ENCODE measurements at places on chromosomes 2 and 18.

DNA sequence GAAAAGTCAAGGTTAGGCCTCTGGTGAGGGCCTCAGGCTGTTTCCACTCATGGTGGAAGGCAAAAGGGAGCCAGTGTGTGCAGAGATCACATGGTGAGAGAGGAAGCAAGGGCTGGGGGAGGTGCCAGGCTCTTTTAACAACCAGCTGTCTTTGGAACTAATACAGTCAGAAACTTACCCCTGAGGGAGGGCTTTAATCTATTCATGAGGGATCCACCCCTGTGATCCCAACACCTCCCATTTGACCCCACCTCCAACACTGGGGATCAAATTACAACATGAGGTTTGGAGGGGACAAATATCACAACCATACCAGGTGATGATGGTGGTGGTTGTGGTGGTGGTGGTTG, 10.9 kb downstream of the POLI start:
- DNase-seq: no peak

- no peak for DNase-seq
These were observed 150.1 kb upstream of the RIOK3 start for GRCh38 chr18:23302851-23303527.

GRCh38 chr18:3350566-3351527, 88.9 kb downstream of the MYL12B start:
- no peak for DNase-seq

- DNase-seq: no peak
These were observed 4.5 kb downstream of the KIF3C start for GRCh38 chr2:25977768-25978167.

DNA sequence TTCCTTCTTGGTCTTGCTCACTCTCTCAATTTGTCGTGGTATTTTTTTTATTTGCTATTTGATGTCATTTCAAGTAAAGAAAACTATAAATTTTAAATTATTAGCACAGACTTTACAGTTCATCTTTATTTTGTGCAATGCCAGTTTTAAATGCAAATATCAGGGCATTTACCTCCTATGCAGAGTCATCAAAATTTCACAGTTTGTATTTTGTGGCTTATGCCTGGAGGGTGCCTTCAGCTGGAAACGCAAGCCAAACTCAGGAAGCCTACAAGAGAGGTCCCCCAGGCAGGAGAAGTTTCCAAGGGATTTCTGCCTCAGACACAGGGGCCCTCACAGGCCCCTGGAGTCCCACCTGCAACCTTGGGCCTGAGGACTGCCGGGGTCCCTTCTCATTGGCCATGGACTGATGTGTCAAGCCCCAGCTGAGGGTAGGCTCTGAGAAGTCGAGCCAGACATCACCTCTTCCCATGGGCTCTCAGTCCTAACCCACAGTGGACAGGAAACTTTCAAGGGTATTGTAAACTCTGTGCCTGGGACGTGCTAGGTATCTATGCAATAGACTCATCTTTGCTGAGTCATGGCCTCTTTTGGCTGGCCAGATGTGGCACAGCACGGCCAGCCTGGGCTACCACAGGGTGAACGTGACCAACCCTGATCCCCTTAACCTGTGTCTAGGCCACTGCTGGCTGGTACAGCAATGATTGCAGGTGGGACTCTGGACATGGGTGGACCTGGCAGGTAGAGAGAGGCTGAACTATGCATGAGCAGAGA, 236.5 kb downstream of the CELF4 start:
- no peak for DNase-seq

DNA sequence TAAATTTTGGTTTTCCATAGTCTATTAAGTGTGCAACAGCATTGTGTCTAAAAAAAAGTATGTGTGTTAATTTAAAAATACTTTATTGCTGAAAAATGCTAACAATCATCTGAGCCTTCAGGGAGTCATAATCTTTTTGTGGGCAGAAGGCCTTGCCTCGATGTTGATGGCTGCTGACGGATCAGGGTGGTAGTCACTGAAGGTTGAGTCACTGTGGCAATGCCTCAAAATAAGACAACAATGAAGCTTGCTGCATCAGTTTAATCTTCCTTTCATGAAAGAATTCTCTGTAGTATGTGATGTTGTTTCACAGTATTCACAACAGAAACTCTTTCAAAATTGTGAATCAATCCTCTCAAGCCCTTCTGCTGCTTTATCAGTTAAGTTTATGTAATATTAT, 31.3 kb downstream of the HDHD2 start:
- no peak for DNase-seq

Data from NCI-H1048 (cell line).